Right ventricle myocardium inferior (tissue), 1 donor: ENCODE measurements at places on chromosomes 6 and 20.

GRCh38 chr6:126812651-126813050 lies 305.8 kb upstream of the RSPO3 start:
- DNase-seq, result no peak

DNA sequence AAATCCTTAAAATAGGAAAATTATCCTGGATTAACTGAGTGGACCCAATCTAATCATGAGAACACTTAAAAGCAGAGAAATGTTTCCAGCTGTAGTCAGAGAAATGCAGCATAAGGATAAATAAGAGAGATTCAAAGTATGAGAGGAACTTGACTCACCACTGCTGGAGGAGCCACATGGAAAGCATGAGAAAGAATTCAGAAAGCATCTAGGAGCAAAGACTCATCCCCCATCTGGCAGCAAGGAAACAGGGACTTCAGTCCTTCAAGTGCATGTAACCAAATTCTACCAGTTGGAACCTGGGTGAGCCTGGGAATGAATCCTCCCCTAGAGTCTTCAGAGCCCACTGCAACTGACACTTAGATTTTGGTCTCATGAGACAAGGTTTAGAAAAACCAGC lies 33.7 kb downstream of the RNF146 start:
- DNase-seq, result no peak

GRCh38 chr20:57653910-57654309 lies 33.7 kb upstream of the ZBP1 start:
- peak; percentile 7 for DNase-seq

DNA sequence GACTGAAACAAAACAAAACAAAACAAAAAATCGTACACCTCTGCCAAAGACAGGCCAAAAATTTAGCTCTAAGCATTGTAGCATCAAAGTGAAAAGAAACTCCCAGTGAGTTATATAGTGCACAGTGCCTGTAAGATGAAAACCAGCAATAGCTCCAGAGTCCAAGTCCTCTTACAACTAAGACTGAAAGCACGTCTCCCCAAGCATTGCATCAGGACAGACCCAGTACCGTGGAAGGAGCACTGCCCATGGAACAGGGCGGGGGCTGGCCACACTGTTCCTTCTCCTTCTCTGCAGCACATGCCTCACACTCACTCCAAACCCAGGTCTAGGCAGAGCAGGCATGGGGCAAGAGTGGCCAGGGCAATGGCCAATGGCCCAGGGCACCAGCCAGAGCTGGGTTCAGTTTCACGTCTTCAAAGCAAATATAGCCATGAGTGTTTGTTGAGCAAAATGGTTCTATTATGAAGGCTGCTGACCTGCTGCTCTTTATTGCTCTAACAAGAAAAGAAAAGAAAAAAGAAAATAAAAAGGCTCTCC lies 72.2 kb upstream of the PBOV1 start:
- no peak for DNase-seq

GRCh38 chr6:125546841-125547251 lies 202.6 kb upstream of the HEY2 start:
- DNase-seq, result no peak

DNA sequence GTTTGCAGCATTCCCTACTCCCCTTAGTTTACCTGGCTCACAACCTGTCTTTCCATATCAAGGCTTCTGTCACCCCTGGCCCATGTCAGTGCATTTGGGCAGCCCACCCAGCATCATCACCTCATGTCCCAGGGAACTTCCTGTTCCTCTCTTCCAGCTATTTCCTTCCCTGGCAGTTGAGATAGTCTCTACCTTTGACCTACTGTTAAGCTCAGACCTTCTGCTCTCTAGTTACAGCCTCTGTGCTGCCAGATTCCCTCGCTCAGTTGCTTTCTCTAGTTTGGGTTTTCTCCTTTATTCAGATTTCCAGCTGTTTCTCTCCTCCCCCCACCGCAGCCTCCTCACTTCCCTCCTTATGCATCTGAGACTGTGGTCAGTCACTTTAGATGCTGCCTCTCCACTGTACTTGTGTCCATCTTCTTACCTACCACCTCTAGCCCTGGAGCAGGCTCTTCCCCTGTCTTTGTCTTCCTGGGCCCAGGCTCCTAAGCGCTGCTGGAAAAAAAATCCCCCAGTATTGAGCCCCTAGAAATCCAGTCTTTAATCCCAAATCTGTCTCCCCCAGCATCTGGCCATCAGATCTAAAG lies 16.3 kb downstream of the PTPN1 start:
- no peak for DNase-seq

- no peak for DNase-seq
These were observed 51.9 kb upstream of the XRN2 start for GRCh38 chr20:21251278-21251677.

DNA sequence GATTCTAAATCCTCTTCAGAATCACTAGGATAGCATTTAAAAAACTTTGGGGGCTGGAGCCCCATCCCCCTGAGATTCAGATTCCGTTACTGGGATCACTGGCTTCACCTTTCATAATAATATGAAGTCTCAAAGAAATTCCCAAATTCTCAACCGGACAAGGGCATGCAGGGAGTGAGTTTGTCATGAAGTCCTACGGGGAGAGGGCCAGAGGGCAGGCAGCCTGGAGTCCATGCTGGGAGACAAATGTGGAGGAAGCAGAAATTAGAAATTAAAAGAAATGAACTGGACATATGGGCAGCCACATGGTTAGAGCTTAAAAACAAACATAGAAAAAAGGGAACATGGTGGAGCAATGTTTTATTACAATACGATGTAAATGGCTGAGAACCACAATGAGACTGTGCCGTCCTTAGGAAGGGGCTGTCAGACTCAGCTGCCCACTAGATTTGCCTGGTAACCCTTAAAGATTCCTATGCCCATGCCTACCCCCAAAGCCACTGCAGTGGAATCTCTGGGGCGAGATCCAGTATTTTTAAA lies 142.6 kb downstream of the CEBPB start:
- DNase-seq, result no peak

DNA sequence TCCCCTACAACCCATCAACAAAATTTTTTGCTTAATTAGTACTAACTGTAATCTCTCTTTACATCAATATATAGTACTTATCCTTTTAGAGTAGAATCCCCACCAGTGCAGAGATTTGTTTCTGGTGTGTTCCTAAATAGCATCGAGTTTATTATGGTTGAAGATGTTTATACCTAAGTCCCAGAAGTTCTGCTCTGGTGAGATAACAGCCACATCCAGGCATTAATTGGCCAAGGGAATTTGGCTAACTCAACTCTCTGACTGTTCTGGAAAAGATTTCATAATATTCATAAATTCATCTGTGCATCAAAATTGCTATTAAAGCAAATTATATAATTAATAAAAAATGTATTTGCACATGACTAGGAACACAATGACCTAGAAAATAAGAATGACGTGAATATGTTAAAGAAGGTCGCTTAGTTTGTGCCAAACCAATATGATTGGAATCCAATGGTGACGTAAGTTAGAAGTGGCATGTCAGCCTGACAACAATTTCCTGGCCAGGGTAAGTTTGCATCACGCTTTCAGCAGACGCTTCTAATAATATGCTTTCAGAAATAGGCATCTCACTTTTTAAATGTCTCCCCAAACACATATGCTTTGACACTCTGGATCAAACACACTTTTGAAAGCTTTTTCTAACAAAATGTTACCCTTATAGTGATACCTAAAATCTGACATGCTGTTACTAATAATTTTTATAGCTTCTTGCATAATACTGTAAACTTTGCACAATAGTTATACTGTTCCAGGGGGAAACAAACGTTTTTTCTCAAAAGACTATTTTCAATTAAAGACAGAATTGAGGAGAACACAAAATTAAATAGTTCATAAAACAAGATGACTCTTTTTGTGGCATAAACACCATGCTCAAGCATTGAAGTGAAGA lies 236.7 kb downstream of the TENT5A start:
- DNase-seq, result no peak

DNA sequence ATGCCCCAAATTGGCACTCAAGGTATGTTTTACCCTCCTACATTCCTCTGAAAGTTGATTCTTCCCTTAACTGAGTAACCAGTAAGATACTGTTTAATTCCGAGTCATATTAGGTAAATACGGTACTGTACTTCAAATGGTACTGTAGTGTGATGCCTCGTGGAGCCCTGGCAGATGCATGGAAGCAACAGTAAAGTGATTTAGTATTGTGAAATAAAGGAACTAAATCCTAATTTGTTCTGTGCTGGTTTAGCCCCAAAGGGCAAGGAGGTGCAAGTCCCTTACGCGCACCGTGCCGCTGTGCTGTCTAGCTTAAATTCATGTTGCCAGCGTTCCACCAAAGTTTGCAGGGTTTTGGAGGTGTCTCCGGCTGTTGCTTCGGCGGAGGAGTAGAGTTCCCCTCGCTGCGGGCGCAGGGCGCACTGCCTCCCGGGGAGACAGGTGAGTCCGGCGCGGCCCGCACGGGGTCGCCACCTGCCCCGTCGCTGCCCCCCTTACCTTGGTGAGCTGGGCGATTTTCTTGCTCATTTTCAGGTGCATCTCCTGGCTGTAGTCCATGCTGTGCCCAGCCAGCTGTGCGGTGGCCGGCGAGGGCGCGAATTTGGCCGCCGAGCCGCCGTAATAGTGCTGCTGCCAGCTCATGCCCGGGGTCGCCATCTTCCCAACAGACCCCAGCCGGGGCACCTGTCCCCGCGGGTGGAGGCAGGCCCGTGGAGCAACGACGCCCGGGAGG lies 655 bp downstream of the FAM184A start:
- DNase-seq, result peak; percentile 76

GRCh38 chr20:56420940-56421688 lies 9.1 kb downstream of the CASS4 start:
- DNase-seq, result no peak

DNA sequence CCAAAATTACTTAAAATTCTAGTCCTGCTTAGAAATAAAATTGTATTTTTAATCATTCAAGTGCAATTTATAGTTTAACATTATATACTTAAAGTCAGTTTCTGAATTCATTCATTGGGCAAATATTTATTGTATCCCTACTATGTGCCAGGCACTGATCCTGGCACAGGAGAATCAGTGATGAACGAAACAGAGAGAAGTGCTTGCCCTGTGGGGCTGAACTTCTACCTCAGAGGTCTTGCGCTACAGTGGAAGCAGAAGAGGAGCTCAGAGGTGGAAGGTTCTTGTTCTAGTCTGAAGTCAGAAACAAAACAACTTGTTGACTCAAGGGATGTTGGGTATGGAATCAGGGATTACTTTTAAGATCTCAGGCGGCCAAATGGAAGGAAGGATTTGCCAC lies 6.0 kb downstream of the CLDN20 start:
- DNase-seq, result no peak

GRCh38 chr6:150514806-150515380 lies 84.8 kb upstream of the PLEKHG1 start:
- no peak for DNase-seq

- DNase-seq, result no peak
These were observed 65.8 kb downstream of the TBC1D7 start for GRCh38 chr6:13262302-13263230.

DNA sequence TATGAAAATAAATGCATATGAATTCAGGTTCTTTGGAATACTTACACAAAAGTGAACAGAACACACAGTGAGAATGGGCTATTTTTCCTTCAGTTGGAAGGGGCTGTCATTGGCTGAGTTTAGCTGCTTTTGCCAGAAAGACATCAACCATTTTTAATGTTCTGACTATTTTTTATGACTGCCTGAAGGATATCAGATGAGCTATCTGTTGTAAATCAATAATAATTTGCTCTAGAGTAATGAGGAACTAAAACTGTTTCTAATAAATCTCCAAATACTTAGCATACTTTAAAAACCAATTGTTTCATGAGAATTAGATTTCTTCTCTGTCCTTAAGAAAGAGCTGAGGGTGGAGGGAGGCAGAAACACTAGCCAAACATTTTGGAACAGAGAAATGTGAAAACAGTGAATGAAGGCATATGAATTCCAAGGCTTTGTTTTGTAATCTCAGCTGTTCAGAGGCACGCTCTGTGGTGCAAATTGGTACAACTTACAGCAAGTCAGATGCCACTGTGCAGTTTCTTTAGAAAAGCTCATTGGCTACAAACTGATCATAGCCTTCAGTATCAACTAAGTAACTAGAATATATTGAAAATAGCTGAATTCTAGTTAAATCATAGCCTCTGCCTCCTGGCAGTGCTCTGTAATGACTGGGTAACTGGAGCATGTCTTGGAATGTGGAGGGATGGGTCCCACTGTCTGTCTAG lies 228.9 kb upstream of the JAG1 start:
- DNase-seq, result no peak

GRCh38 chr6:6729971-6730370 lies 141.5 kb downstream of the LY86 start:
- DNase-seq, result no peak

DNA sequence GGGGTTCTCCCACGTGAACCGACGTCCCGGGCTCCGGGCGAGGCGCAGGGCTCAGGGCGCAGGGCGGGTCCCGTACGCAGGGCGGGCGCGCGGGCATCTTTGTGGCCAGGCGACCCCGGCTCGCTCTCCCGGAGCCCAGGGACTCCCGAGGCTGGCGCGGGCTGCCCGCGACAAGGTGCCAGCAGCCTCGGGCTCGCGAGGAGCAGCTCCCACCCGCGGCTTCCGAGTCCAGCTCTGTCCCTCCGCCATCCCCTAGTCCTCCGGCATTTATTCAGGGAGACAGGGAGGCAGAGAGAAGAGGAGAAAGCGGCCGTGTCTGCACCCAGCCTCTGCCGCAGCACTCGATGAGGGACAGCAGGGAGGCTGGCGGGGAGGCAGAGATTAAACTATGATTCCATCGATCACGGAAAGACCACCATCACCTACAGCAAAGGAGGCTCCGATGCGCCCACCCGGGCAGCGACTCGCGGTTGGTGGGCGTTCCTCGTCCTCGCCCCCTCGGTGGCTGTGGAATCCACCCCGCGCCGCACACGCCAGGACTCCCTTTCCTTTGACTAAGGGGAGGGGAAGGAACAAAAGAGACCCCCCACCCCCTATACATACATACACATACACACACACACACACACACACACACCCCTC lies 1.1 kb downstream of the RGS17 start:
- DNase-seq, result no peak

DNA sequence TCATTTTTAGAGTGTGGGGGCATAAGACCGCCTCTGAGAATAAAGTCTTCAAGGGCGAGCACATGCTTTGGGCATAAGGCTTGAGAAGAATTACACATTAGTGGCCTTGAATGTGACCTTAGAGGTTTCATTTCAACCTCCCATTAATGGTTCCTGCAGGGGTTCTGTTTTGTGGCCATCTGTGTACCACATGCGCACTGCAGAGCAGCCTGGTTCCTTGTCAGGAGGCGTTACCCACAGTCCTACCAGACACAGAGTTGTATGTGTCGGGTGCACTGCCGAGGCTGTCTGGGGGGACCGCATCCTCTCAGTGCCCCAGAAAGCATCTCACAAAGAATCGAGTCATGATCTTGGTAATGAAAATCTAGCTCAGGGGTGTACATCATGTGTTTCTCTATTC lies 115.7 kb downstream of the B3GAT2 start:
- no peak for DNase-seq
